ENCODE measurements at places on chromosomes 3 and 15. TPM values are rescaled to one million over a fixed set of nuclear protein-coding genes. Genes with fewer than 3 reads are reported as not detected.

The TERC gene
- total RNA-seq = 175 TPM

The GOLGA8J gene
- not detected for total RNA-seq

The GCNT3 gene
- total RNA-seq = under 0.01 TPM

The EFCAB12 gene
- not detected for total RNA-seq

The PRR20G gene
- total RNA-seq = not detected
